ENCODE measurements at places on chromosomes 2 and 18.

DNA sequence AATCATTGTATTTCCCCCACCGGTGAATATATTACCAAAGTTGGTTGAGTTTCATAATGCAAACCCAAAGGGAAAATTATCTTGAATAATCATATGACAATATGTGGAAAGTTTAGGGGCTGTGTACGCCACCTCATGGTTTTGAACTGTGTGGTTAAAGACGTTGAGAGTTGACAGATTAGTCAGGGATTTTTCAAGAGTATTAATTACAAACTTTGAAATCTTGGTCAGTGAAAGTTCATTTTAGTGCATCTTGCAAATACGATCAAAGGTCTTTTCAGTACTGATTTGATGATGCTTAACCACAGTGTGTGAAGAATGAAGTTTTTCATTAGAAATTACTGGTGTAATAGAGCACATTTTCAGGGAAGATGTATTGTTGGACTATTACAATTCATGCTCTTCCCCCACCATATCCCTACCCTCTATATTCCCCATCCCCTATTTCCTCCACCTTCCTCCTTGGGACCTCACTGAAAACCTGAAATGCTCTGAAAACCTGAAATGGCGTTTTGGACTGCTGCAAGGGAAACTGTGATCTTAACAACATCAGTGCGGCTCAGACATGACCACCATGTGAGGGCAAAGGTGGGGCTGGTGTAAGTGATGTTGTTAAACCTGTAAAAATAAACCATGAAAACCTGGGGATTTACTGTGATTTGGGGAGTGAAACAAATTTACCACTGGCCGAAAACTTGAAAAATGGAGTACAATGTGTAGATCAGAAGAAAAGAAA lies 4.5 kb upstream of the BCL2L11 start:
- DNase-seq: no peak

- no peak for DNase-seq
These were observed 29.6 kb downstream of the EDAR start for GRCh38 chr2:108959401-108959800.

DNA sequence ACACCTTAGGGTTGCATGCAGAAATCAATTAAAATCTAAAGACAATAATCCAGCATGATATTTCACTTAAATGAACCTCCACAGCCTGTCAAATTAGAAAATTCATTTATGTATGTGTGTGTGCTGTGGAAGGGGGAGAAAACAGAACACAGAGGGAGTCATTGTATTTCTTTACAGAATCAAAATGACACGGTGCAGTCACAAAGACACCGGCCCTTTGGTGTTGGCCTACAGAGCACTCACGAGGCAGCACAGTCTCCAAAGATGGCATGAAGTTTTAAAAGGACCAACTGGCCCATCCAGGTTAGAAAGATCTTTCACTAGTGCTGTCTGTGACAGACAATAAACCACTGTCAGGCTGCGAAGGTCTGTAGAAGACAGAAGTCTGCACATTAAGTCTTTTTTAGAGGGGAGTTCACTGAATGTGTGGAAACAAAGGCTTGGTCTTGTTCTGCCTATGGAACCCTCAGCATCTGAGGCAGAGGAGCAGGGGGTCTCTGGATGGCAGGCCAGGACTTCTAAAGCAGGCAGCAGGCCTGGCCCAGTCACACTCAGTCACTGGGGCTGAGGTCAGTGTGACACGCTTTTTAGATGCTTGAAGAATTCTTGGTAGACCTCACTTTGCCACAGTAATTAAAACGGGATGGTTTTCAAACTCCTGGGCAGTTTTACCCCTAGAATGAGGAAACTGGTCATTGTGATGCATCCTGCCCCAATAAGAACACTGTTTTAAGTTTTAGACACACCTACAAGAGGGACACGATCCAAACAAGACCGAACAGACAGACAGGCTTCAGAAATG lies 184.9 kb downstream of the AFF3 start:
- DNase-seq: no peak

- no peak for DNase-seq
These were observed 449.8 kb downstream of the NRXN1 start for GRCh38 chr2:50582164-50582563.

DNA sequence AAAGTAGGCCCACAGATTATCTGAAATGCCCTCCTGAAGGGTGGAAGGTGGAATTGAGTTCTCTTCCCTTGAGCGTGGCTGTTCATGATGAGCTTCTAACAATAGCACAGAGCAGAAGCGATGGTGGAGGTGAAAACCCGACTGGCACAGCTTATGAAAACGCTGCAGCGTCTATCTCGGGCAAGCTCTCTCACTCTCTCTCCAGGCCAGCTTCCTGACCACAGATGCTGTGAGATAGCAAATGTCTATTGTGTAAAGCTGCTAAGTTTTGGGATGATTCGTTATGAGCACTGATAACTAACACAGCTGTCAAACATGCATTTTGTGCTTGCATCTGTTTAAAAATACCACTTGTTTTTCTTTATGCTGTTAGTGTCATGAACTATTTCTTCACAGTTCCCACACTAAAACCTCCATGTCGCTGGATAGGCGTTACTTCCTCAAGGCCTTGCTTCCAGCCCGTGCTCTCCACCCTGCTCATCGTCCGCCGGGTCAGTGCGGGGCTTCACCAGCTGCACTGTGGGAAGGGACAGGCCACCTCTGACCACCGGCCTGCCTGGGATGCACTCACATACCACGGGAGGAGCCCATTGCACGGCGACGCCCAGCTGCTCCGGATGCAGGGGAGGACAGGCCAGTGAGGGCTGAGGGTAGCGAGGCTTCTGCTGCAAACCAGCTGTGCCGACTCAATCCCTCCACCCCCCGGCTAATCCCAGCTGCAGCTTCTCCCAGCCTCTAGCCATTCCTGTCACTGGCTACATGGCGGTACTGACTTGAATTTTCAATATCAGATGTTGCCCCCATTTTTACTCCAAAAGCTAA lies 60.0 kb upstream of the OTOS start:
- no peak for DNase-seq

GRCh38 chr2:22247466-22247865 lies 1123.7 kb downstream of the TDRD15 start:
- DNase-seq: no peak

DNA sequence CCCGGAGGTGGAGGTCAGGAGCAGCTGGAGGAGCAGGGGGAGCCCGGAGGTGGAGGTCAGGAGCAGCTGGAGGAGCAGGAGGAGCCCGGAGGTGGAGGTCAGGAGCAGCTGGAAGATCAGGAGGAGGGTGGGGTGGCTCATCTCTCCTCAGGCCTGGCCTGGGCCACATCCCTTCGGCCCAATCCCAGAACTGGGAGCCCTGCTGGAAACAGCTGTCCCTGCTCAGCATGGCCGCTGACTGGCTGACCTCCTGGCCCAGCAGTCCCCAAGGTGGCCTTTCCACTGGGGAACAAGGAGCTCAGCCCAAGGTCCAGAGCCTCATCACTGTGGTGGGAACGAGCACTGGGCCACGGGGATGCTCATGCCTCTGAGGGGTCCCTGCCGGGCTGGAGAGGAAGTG lies 66.6 kb upstream of the LAPTM4A start:
- DNase-seq: no peak

DNA sequence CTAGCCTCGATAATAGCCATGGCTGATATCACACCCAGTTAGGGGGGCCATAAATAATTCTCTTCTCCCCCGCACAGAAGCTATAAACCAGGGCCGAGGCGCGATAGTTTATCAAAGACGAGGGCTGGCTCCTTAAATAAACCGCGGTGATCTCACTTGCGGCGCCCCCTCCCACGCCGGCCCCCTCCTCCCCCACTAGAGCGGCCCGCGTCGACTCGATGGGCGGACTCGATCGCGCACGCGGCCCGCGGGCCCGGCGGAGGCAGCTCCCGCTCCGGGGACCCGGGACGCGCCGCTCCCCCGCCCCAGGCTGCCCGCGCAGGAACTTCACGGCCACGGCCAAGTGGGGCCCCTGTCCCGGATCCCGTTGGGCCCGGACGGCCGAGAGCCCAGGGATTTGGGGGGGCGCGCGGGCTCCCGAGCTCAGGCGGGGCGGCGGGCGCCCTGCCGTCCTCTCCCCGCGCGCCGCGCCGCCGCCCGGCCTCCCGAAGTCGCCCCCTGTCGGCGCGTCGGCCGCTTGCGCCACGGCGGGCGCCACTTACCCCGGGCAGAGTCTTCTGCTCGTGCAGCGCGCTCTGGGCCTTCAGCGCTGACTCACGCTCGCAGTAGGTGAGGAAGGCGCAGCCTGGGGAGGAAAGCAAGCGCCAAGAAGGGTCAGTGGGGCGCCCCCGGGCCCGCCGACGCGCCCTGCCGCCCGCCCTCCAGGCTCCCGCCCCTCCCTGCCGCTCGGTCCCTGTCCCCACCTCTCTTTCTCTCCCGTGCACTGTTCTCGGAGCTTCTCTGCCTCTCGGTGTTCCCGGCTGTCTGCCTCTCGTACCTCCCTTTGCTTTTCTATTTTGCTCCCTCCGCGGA lies 80.4 kb downstream of the CELF4 start:
- no peak for DNase-seq

- DNase-seq: no peak
These were observed 425.2 kb upstream of the MEX3C start for GRCh38 chr18:51622702-51623101.

- no peak for DNase-seq
These were observed 5.8 kb upstream of the PROM2 start for GRCh38 chr2:95268211-95269035.

- no peak for DNase-seq
These were observed 7.9 kb upstream of the NABP1 start for GRCh38 chr2:191670076-191670475.

GRCh38 chr2:149458502-149458901 lies 128.1 kb downstream of the LYPD6 start:
- no peak for DNase-seq

DNA sequence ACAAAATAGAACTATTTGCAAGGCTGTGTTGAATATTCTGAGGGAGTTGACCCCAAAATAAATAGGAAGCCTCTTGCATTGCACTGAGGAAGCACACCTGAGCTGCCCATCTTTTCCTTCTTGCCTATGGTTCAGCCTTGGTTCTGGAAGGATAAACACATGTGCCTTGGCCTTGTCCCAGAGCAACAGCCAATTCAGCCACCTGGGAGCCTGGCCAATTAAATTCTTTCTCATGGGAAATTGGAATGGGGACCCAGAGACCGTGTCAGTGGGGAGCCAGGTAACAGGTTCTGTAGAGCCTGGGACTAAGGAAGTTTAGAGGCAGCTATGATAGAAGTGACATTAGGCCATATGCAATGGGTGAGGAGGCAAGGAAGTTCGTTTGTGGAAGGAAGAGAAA lies 99.6 kb downstream of the KLF7 start:
- DNase-seq: no peak

- DNase-seq: no peak
These were observed 75.1 kb upstream of the LDAH start for GRCh38 chr2:20897874-20898453.

DNA sequence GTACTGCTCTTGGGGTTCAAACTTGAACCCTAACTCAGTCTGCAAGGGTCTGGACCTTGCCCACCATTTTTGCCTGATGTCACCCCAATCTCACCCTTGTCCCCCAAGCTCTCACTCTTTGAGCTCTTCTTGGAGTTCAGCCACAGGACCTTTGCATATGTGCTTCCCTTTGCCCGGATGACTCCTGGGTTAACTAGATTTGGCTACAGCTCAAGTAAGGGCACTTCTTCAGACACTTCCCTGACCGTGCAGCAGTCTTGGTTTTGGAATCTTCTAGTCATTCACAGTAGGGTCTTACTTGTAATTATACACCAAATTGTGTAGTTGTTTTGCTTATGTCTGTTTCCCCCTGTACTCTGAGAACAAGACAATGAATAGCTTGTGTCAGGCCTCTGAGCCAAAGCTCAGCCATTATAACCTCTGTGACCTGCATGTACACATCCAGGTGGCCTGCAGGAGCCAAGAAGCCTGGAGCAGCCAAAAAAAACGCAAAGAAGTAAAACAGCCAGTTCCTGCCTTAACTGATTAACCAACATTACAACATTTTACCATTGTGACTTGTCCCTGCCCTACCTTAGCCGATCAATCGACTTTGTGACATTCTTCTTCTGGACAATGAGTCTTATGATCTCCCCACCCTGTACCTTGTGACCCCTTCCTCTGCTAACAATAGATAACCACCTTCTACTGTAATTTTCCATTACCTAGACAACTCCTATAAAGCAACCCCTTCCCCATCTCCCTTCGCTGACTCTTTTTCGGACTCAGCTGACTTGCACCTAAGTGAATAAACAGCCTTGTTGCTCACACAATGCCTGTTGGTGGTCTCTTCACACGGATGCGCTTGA lies 1.0 kb upstream of the MOGAT1 start:
- DNase-seq: no peak

DNA sequence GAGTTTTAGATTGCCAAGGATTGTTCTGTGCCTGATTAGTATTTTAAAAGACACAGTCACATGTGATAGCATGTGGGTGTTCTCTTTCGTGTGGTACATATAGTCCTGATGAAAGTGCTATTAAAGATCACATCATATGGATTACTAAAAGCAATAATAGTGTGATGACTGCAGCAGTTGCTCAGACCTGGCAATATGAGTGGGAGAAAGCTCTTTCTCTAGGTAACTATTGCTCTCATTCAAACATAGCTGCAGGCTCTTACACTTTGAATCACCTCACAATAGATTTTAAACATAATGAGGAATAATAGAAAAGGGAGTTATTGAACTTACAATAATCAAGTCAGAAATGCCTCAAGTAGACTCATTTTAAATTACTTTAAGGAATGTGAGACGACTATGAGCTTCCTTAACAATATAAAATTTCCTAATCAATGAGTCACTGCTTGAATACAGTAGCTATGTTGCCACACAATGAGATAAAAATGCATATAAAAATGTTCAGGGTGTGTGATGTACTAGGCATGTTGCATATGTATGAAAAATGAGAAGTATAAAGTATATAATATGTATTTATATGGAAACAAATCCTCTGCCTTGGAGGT lies 452.1 kb downstream of the TMX3 start:
- DNase-seq: no peak

- DNase-seq: no peak
These were observed 86.8 kb upstream of the SNTG2 start for GRCh38 chr2:863732-864450.

GRCh38 chr2:227341553-227341952 lies 16.5 kb downstream of the MFF start:
- no peak for DNase-seq

GRCh38 chr2:217530392-217531090 lies 472.3 kb downstream of the TNS1 start:
- no peak for DNase-seq

DNA sequence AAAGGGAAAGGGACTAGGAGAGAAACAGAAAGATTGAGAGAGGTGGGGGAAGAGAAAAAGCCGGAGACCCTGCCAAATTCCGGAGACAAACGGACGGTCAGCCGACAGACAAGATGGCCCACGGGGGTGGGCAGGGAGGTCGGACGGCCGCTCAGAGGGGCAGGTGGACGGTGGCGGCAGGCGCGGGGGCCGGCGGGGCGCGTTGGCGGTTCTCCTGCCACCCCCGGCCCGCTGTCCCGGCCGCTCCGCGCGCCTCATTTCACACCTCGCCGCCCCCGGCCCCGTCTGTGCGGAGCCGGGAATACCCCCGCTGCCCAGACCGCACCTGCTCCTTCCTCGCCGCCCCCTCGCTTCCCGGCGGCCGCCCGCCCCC lies 935 bp downstream of the SLC30A3 start:
- DNase-seq: no peak

GRCh38 chr2:190819840-190820301 lies 60.8 kb upstream of the GLS start:
- DNase-seq: no peak

Data from activated T-cell treated with anti-CD3 and anti-CD28 coated beads for 4 hours (primary cell).